SJCRH30 (cell line): ENCODE measurements at places on chromosomes 1 and 21. TPM values are rescaled to one million over a fixed set of nuclear protein-coding genes. Genes with fewer than 3 reads are reported as not detected.

DNA sequence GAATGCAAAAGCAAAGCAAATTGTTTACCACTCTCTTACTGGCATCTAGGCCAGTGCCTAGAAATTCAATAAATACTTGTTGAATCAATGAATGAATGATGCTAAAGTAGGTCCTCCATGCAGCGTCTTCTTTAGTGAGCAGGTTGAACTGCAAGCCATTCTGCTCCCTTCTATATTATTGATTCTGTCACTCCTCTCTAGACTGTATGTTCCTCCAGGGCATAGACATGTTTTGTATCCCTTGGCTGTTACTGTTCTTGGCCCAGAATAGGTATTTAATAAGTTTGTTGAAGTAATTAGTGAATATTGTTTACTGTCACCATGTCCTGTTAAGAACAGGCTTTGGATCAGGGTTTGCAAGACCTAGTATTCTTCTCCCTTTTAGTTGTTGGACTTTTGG is 43.7 kb downstream of the OSBPL9 start:
- peaks cover 15% of the 10 kb centered on the region for H3K4me1 ChIP-seq
- no peaks in the 10 kb centered on the region for H3K27me3 ChIP-seq
- H3K4me3 ChIP-seq: no peak overlapping the region
- no peak overlapping the region for H3K27ac ChIP-seq

- no peaks in the 10 kb centered on the region for H3K27me3 ChIP-seq
- DNase-seq: peak; percentile 91
- peak overlapping the region; percentile 49 for H3K27ac ChIP-seq
- H3K36me3 ChIP-seq: peaks cover 27% of the 10 kb centered on the region; the same call in 1 of the 2 replicates
Measured at GRCh38 chr1:15411593-15412137, 2.0 kb downstream of the EFHD2 start.

GRCh38 chr1:108028841-108029388 is 63.9 kb upstream of the VAV3 start:
- H3K27ac ChIP-seq: no peak overlapping the region
- H3K27me3 ChIP-seq: no peaks in the 10 kb centered on the region
- no peak for DNase-seq
- no peaks in the 10 kb centered on the region for H3K4me1 ChIP-seq
- H3K4me3 ChIP-seq: no peak overlapping the region

- no peaks in the 10 kb centered on the region for H3K36me3 ChIP-seq
- H3K27me3 ChIP-seq: no peaks in the 10 kb centered on the region
Measured at GRCh38 chr1:95427525-95427924, 193.5 kb downstream of the RWDD3 start.

TFF2 gene
- not detected in 2 replicates for total RNA-seq

DNA sequence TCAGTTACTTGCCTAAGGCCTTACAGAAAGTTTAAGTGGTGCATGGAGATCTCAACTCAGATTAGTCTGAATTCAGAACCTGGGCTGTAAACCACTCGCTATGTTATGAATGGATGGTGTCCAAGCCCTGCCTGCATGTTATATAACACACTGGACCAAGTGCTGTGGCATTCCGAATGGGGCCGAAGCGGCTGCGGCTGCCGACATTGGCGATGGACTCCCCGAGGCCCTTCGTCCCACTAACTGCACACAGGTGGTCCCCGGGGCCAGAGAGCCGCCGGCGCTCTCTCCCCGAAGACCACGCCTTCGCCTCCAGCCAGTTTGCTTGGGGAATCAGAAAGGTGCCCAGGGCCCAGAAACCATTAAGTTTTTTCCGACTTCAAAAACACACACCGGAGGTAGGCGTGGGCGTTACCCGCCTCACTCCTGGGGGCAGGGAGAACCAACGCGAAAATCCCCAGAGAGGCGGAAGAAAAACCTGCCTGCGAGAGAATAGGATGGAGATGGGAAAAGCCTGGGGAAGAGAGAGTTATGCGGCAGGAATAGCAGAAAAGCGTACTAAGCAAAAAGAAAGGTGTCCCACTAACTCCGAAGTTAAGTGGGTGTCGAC is 579 bp upstream of the TENT5C start:
- H3K4me3 ChIP-seq: peak overlapping the region; percentile 64
- no peak overlapping the region for H3K27ac ChIP-seq
- no peaks in the 10 kb centered on the region for H3K4me1 ChIP-seq
- 0 out of 2 replicates have a peak, but pooled peaks cover 2% of the 10 kb centered on the region for H3K27me3 ChIP-seq
- no peaks in the 10 kb centered on the region for H3K36me3 ChIP-seq

RAD54L gene
- 25.7 and 30.3 TPM in 2 replicates for total RNA-seq

DNA sequence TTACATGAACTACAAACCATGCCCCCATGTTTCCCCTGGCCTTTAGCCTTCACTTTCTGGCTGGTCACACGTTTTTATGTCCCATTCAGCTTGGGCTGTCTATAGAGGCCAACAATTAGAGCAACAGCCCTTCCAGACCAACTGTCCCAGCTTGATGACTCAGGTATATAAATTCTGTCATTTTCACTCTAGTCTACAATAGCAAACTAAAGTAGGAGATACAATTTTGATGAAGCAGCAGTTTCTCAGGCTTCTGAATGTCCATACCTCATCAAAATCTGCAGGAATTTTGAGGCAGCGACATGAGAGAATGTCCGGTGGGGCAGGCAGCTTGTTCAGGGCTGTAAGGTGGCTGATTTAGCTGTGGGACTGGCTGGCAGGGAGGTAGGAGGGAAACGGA is 45.6 kb upstream of the VAV3 start:
- H3K4me1 ChIP-seq: peaks cover 18% of the 10 kb centered on the region
- no peaks in the 10 kb centered on the region for H3K36me3 ChIP-seq
- no peak for DNase-seq
- H3K27me3 ChIP-seq: no peaks in the 10 kb centered on the region
- no peak overlapping the region for H3K27ac ChIP-seq
- H3K4me3 ChIP-seq: no peak overlapping the region

CACNA1S gene
- 0.15 and 0.24 TPM in 2 replicates for total RNA-seq

DNA sequence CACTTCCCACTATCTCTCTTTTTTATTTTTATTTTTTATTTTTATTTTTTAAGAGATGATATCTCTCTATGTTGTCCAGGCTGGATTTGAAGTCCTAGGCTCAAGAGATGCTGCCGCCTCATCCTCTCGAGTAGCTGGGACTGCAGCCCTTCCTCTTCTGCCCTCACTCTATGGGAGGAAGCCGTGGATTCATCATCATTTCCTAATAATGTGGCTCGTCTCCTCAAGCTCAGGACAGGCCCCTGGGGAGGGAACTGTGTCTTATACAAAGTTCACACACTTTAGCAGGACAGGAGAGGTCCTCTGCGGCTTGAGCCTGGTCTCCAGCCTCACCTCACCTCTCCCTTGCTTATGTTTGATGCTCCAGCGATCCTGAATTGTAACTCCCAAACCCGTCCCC is 16.5 kb upstream of the IFFO2 start:
- no peaks in the 10 kb centered on the region for H3K36me3 ChIP-seq
- H3K4me1 ChIP-seq: no peaks in the 10 kb centered on the region
- no peak for DNase-seq
- no peak overlapping the region for H3K4me3 ChIP-seq

IVL gene
- not detected in 2 replicates for total RNA-seq

GRCh38 chr1:178869119-178869697 is 1.7 kb downstream of the ANGPTL1 start:
- no peaks in the 10 kb centered on the region for H3K27me3 ChIP-seq
- H3K4me1 ChIP-seq: peaks cover 20% of the 10 kb centered on the region
- no peak for DNase-seq
- H3K36me3 ChIP-seq: no peaks in the 10 kb centered on the region

DNA sequence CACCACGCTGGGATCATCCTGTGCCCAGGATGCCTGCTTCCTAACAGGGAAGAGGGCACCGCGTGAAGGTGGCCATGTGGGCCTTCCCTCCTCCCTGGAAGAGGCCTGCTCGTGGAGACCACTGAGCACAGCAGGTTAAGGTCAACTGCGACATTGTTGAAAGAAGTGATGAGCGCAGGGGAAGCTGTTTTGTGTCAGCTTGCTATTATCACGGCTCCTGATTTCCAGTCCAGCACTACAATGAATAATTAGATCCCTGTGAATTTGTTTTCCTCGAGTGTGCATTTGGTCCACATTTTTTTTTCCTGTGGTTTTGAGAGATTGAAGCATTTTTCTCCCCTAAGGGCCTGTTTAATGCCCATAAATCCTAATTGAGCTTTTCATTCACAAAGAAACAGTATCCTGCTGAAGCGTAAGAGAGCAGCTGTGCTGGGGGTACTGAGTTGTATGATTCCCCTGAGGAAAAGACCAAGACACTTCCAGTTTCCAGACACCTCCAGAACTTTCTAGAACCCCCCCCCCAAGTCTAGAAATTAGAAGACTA is 204.9 kb downstream of the KCNJ6 start:
- peaks cover 22% of the 10 kb centered on the region for H3K4me1 ChIP-seq
- H3K4me3 ChIP-seq: peak overlapping the region; percentile 28
- peak; percentile 73 for DNase-seq
- no peaks in the 10 kb centered on the region for H3K36me3 ChIP-seq
- H3K27ac ChIP-seq: peak overlapping the region; percentile 12; the same call in 1 of the 2 replicates
- no peaks in the 10 kb centered on the region for H3K27me3 ChIP-seq

GRCh38 chr1:94725566-94725965 is 94.6 kb upstream of the SLC44A3 start:
- H3K36me3 ChIP-seq: no peaks in the 10 kb centered on the region
- no peak for DNase-seq
- H3K4me3 ChIP-seq: no peak overlapping the region
- no peak overlapping the region for H3K27ac ChIP-seq
- H3K4me1 ChIP-seq: peaks cover 18% of the 10 kb centered on the region

GRCh38 chr1:84350104-84350503 is 48.2 kb upstream of the DNASE2B start:
- no peaks in the 10 kb centered on the region for H3K4me1 ChIP-seq
- no peaks in the 10 kb centered on the region for H3K27me3 ChIP-seq
- H3K36me3 ChIP-seq: no peaks in the 10 kb centered on the region
- DNase-seq: no peak
- no peak overlapping the region for H3K27ac ChIP-seq

DNA sequence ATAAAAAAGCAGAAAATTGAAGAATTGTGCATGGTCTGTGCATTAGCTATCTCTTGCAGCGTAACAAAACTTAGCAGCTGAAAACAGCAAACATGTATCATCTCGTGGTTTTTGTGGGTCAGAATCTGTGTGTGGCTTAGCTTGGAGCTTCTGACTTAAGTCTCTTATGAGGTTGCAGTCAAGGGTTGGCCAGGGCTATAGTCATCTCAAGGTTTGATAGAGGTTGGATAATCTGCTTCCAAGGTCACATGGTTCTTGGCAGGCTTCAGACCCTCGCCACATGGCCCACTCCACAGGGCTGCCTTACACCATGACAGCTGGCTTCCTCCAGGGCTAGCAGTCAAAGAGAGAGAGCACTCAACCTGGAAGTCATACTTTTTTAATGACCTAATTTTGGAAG is 35.9 kb downstream of the CNST start:
- peak; percentile 65 for DNase-seq
- peaks cover 7% of the 10 kb centered on the region for H3K36me3 ChIP-seq
- no peaks in the 10 kb centered on the region for H3K27me3 ChIP-seq
- H3K4me3 ChIP-seq: no peak overlapping the region
- H3K27ac ChIP-seq: peak overlapping the region; percentile 37

KCNH1 gene
- total RNA-seq: 1.7 and 3.0 TPM in 2 replicates

DNA sequence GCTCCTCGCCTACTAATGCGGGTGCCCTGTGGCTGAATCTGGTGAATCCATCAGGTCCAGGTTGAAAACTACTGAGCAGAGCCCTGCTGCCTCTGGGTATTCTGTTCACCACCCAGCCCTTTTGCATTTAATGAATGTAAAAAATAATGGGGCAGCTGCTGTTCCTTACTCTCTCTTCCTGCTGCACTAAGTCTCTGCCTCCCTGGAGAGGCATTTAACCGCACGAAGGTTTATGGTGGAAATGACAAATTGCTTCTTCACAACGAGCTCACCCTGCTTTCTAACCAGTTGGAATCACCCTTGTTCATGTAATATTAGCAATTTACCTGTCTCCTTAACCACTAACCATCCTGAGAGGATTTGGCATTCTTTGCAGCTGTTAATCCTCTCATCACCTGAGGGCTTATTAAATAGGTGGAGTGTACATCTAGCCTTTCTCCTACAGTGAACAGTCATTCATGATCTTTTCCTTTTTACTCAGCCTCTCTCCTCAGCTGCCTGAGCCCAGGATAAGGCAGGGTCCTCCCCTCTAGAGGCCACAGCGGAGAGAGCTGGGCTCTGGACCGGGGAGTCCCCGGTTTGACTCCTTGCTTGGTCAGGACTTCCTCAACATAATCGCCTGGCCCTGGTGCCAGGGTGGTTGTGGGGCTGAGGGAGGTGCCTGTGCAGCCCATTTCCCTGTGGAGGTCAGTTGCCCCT is 97.6 kb downstream of the NOS1AP start:
- H3K4me3 ChIP-seq: no peak overlapping the region
- DNase-seq: no peak
- H3K36me3 ChIP-seq: no peaks in the 10 kb centered on the region
- H3K27me3 ChIP-seq: no peaks in the 10 kb centered on the region

TOR1AIP1 gene
- 36.1 and 38.9 TPM in 2 replicates for total RNA-seq

FCRLB gene
- 5.9 and 6.2 TPM in 2 replicates for total RNA-seq

LRRC71 gene
- not detected in 2 replicates for total RNA-seq

DNA sequence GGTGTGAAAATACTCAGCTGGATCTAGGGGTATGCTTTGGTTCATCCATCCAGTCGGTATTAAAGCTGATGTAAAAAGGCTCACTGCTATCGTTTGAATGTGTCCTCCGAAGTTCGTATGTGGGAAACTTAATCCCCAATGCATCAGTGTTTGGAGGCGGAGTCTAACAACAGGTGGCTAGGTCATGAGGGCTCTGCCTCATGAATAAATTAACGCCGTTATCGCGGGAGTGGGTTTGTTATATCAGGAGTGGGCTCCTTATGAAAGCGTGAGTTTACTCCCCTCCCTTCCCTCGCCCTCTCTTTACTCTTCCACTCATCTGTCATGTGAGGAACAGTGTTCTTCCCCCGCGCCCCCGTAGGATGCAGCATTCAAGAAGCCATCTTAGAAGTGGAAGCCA is 48.9 kb upstream of the ZNF281 start:
- peak; percentile 4 for DNase-seq
- no peaks in the 10 kb centered on the region for H3K27me3 ChIP-seq
- H3K4me3 ChIP-seq: no peak overlapping the region
- no peaks in the 10 kb centered on the region for H3K36me3 ChIP-seq

DNA sequence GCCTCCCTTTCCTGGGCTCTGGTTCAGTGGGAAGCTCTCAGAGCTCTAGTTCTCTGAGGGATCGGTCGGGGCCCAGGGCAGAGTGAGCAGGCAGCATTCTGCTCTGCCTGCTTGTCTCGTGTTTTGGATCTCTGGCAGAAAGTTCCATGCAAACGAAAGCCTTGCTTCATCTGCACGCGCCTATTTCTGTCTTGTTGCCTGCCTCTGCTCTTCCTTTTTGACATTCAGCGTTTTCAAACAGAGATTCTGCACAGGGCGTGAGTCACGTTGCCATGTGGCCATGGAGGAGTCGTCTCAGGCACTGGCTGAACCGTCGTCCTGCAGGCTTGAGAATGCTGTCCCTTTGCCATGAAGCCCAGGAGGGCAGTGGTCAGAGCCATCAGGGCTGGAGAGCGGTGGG is 20.3 kb downstream of the AJAP1 start:
- no peak overlapping the region for H3K4me3 ChIP-seq
- H3K36me3 ChIP-seq: no peaks in the 10 kb centered on the region
- H3K27ac ChIP-seq: no peak overlapping the region
- no peaks in the 10 kb centered on the region for H3K4me1 ChIP-seq
